ENCODE measurements at places on chromosomes 12 and 14.

DNA sequence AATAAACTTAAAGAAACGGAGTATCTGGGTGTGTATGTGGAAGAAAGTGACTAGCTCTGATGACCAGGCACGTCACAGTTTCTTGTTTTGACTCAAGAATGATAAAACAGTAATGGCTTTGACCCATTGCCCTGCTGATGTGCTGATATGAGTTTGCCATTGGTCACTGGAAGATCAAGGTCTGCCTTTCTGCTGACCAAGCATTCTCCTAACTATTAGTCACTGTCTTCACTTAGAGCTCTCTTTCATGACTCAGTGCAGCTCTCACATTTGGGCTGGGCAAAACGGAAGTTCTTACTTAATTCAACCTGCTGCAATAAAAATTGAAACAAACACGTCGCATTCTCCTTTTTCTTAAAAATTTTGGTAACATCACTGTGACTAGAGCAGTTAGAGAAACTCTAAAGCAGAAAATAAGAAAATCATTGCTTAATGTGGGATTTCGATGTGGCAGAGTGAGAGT lies 366.7 kb downstream of the BTG1 start:
- DNase-seq: peak; percentile 79

- DNase-seq: peak; percentile 51
Observed at GRCh38 chr14:22887260-22887989, 4.4 kb downstream of the REM2 start.

DNA sequence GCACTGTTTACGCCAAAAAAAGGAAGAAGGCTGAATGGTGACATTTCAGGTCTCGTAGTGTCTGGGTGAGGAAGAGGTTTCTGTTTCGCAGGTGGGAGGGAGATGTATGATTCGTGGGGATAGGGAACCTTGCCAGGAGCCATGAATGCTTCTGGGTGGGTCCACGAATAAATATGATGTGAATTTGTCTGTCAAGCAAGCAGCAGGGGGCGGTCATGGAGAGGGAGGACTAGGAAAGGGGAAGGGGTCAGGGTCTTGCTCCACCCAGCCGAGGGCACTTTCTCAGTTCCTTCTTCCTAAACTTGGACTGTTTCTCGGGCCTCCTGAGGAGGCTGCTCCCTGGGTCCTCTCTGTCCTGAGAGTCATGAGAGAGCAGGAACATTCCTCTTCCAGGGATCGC lies 72.5 kb downstream of the LGMN start:
- DNase-seq: no peak

DNA sequence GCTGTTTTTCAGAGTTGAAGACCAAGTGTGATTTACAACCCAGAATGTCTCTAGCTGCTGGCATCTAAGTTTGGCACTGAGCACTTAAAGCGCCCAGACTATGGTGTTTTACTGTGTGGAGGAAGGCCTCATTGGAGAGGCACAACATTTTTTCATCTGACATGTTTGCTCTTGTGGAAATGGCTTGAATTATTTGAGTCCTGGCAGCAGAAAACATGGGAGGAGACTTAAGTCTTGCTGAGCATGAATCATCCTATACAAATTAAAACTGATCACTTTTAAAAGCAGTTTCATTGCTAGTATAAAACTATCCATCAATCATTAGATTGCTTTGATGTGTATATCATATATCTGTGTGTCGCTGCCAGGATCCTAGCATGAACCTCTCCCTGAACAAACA lies 85.9 kb upstream of the REP15 start:
- DNase-seq: peak; percentile 41

GRCh38 chr14:101125719-101126651 lies 222.5 kb upstream of the RTL1 start:
- DNase-seq: no peak

- no peak for DNase-seq
Observed at GRCh38 chr12:14111230-14111865, 129.9 kb upstream of the GRIN2B start.

GRCh38 chr12:89167986-89168385 lies 184.3 kb downstream of the DUSP6 start:
- no peak for DNase-seq

DNA sequence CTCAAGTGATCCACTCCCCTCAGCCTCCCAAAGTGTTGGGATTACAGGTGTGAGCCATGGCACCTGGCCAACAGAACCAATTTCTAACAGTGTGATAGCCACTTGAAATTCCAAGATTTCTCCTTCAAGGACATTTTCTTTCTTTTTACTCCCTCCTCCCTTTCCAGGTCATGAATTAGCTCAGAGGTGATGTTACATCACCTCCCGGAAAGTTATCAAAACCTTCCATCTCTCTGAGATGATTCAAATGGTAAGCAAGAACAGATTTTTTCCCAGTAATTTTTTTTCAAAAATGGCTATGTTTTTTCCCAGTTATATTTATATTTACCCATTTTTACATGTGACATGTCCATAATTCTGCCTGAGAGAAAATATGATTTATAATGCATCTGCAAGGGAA lies 15.6 kb upstream of the SMAGP start:
- no peak for DNase-seq

GRCh38 chr12:30142301-30142700 lies 358.6 kb upstream of the TMTC1 start:
- no peak for DNase-seq

GRCh38 chr12:1929985-1930802 lies 11.7 kb upstream of the CACNA2D4 start:
- no peak for DNase-seq

Data from AG08395 (cell line).